ENCODE measurements at places on chromosomes 4 and X.
A peak's percentile ranks its signal among the peaks of the same experiment; 100 is the strongest.

- DNase-seq, result no peak
These were observed 51.5 kb downstream of the SLC2A9 start for GRCh38 chr4:9969526-9970398.

DNA sequence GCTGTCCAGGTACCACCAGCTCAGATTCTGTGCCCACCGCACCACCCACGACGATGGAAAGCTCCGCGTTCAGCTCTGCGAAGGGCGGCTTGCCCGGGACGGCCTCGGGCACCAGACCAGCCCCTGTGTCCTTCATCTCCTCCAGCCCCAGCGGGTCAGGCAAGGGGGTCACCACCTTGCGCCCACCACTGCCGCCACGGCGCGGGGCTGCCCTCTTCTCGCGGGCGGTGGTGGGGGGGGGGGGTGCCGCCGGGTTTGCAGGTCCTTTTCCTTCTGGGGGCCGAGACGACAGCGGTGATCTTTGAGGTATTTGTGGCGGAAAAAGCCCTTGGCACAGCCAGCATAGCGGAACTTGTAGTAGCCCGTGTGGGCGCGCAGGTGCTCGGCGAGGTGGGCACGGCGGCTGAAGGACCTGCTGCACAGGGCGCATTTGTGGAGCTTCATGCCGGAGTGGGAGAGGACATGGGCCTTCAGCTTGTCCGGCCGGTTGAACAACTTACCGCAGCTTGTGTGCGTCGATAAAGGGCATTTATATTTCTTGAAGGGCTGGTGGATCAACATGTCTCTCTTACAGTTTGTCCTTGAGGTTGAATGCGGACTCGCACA lies 50.9 kb downstream of the CFAP299 start:
- DNase-seq, result no peak

DNA sequence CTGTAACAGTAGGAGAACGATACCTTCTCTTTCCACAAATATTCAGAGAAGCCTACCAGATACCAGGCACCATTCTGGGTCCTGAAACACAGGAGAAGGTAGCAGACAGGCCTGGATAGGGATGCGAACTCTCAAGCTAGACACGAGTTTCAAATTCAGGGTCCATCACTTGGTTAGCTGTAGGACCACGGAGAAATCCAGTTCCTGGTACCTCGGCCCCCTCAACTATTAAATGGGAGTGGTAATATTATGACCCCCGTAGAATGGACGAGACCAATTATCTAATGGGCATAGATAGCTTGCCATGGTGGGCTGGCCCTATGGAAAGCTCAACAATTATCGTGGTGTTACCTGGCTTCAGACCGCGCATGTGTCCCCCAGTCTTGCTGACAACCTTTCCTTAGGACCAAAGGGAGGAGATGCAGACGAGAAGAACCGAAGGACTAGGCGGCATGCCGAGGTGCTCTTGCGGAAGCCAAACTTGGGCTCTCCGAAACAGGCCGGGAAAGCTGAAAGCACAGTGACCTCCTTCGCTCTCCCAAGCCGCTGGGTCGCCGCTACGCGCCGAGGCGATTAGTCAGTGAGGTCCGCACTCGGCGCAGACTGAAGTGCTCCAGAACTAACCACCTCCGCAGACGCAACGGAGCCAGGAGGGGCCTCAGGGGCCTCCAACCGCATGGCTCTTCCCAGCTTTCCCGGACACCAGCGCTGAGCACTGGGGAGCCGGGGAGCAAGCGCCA lies 19.6 kb downstream of the NKX3-2 start:
- DNase-seq, result no peak

- no peak for DNase-seq
These were observed 38.4 kb downstream of the AREG start for GRCh38 chr4:74483226-74483911.

DNA sequence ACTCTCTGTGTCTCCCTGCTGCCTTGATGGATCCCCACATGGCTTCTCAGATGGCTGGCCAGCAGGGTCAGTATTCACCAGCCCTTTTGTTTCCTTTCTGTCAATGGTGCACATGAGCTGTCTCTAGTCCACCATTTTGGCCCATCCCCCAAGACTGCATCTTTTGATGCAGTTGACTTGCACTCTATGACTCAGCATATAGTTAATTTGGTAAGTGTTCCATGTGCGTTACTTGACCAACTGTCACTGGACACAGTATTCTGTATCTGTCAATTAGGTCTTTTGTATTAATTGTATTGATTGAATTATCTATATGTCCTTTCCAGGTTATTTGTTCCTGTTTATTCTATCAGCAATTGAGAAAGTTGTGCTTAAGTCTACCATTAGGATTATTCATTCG lies 29.2 kb downstream of the PRDM5 start:
- DNase-seq, result no peak

DNA sequence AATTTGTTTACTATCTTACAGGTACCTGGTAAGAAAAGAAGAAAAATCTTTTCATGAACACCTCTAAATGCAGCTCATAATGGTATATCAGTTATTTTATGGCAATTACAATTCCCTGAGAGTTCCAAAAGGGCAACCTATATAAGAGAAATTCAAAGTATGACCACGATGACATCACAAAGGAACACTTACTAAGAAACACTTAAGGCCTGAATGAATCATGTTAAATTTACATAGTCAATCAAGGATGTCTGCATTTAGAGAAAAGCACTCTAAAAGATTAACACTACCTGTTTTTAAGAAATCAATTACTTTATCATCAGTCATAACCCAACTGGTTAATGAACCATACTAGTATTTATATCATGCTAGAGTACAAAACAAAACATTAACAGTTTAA lies 63.9 kb downstream of the LCORL start:
- no peak for DNase-seq

- DNase-seq, result no peak
These were observed 41.1 kb upstream of the AFF2 start for GRCh38 chrX:148459343-148459742.

DNA sequence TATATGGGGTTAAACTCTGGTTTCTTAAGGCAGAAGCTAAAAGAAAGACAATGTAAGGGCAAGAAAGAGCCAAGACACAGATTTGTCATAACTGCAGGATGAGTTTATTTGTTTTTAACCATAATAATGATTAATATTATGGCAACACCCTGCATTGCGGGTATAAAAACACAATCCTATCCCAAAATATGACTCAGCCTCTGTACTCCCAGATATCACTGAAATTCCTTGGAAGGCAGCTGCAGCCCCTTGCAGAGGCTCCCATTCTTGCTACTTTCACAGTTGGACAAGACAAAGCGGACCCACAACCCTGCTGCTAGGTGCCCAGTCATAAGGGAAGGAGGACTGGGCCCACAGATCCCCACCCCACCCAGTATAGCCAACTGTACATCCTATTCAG lies 20.4 kb upstream of the FGF16 start:
- DNase-seq, result no peak

DNA sequence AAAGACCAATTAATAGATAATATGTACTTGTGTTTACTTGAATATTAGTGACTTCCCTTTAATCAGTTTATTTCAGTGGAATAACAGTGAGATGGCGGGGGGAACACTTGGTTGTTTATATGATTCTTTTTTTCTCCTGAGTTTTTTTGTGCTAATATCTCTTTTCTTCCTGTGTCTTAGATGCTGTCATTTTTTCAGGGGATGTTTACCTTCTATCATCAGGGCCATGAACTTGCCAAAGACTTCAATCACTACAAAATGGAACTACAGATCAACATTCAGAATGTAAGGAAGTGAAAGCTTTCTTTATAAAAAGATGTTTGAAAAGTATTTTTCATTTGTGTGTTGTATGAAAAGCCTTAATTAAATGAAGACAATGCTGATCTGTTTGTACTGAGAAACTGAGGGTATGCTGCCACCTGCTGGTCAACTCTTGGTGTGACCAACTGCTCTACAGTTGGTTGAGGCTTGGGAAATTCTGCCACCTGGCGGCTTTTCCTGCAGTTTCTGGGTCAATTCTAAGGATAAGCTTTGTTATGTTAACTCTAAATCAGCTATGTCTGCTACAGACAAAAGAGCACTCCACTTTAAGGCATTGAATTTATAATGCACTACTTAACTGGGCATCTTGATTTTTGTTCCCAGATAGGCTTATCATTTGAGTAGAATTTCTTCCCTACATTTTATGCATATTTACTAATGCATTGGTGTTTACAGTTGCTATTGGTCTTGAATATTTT lies 134.8 kb downstream of the ARHGAP10 start:
- DNase-seq, result peak; percentile 68

DNA sequence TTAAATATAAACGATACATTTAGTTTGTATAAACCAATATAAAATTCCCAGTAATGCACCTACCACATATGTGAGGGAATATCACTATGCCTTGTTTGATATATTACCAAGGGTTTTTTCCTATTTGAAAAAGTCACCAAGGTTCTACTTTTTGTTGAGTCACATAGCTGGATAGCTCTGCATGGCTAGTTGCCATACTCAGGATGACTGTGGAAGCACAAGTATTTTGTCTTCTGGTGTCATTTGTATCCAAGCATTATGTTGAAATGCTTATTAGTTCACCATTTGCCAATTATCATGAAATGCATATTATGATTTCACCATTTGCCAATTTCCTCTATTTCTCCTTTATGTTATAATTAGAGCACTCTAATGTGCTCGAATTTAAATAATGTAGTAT lies 162.7 kb upstream of the TTC29 start:
- DNase-seq, result no peak

DNA sequence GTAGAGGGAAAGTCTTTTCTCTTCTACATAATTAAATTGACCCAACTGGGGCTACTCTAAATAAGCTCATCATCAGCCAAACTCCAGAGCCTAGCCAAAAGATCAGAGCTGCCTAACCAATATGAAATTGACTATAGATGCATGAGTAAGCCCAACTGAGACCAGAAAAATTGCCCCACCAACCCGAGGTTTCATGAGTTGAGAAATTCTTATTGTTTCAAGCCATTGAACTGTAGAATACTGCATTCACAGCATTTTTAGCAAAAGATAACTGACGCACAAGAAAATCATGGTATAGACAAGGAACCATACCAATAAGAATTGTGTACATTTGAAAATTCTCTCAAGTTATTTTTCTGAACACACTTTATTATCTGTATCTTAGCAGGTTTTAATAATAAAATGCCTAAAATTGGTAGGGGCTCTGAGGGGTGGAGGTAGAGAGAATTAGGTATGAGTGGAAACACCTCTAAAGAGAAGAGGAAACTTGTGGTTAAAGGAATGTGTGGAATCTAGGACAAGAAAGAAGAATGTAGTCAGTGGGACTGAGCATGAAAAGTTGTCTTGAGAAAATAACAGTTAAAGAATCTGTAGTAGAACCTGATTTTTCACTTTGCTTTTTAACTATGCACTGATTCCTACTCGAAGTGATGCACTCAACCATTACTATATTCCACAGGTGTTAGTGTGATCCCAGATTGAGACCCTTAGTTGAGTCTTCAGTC lies 200.9 kb upstream of the PPP1R2C start:
- no peak for DNase-seq

- no peak for DNase-seq
These were observed 451 bp downstream of the LPAR4 start for GRCh38 chrX:78747971-78748370.

- DNase-seq, result no peak
These were observed 4.8 kb upstream of the HGFAC start for GRCh38 chr4:3436798-3437581.

DNA sequence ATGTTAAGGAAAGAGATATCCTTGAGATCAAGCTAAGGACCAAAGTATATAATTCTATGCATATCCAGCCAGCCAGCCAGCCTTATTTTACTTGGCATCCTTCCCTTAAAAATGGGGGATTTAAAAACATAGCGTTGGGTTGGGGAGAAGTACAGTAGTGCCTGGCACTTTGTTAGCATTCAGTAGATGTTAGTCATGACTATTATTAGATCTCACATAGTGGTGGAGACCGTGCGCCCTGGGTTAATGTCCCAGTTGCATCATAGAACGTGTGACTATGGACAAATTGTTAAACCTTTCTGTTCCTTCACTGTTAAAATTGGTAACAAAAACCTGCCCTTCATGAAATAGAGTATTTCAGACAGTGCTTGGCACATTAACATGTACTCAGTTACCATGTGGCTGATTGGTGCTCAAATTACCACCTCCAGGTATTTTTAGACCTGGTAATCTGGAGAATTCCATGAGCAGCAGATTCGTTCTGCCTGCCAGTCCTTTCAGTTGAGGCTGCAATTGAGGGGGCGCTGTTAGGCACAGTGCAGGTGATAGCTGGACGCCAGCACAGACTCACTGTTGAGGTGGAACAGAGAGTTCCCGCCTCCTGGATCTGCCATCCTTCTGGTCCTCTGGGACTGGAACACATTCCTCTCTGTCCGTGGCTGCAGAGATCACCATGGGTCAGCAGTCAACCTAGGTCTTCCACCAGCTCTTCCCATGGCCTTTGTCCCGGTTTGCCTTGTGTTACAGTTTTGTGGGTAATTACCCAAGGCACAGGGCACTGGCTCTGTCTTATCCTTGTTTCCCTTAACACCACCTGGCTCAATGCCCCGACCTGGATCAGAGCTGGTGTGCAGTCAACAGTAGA lies 31.7 kb downstream of the RBBP7 start:
- no peak for DNase-seq

DNA sequence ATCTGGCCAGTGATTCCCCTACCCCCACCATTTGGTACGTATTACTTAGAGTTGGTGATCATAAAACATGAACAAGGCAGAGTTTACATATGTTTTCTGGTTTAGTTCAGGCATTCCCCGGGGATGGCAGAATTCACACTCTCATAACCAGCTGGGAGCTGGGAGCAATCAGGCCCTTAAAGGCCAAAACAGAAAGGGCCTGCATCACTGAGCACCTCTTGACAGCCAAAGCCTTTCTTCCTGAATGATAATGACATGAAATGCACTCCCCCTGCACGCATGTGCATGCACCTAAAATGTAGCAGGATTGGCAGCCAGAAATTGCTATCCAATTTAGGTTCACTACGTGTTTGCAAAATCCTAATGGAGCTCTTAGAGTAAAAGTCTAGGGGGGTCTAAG lies 235.4 kb downstream of the GPC3 start:
- DNase-seq, result no peak

- no peak for DNase-seq
These were observed 57.0 kb upstream of the MAP9 start for GRCh38 chr4:155433636-155434360.

GRCh38 chr4:78939667-78940008 lies 400 bp upstream of the PAQR3 start:
- no peak for DNase-seq

DNA sequence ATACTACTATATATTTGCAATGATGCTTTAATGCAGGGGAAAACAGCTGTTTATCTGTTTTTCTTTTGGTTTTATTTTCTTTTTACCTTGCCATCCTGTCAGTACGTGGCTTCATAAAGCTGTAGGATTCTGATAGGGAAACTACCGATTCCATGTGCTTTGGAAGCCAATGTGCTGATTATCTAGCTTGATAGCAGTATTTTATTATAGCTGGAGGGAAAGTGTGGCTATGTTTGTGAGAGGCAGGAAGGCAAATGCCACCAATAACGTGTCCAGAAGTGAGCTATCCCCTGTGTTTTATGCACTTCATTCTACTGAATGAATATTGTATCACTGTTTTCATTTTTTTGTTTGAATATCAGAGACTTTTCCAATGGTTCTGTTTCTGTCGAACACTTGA lies 43.7 kb downstream of the IL15 start:
- DNase-seq, result no peak

DNA sequence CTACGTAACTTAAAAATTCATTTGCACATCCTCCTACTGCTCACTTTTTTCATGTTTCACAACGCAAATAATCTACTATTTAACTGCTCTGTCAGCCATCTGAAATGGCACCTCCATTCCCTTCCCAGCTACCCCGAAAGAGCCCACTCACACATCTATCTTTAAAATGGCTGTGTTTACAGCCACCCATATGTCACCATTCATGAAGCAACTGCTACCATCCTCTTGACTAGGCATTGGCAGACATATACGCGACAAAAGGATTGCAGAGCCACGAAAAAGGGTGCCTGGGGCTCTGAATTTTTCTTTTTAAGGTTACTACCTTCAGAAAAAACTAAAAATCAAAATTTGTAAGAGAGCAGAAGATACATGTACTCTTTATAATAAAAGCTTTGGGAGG lies 11.5 kb downstream of the SH3RF1 start:
- DNase-seq, result no peak
